ENCODE measurements at places on chromosomes 11 and 22.

GRCh38 chr11:9269492-9270013 is 4.4 kb upstream of the DENND5A start:
- no peak for DNase-seq

DNA sequence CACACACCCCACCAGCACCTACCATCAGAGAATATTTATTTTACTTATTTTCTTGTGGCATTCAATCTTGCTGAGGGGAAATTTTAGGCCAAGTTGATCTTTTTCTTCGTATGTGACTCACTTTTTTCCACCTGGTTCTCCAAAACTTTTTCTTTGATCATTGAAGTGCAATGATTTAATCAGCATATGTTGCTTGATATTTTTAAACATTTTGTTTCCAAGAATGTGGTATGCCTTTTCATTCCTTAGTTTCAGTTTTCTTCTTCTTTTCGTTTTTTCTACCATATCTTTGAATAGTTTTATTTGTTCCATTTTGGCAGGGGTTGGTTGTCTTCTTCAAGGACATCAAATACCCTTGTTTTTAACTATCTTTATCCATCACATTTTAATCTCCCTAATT is 28.6 kb downstream of the FANCF start:
- DNase-seq, result no peak

DNA sequence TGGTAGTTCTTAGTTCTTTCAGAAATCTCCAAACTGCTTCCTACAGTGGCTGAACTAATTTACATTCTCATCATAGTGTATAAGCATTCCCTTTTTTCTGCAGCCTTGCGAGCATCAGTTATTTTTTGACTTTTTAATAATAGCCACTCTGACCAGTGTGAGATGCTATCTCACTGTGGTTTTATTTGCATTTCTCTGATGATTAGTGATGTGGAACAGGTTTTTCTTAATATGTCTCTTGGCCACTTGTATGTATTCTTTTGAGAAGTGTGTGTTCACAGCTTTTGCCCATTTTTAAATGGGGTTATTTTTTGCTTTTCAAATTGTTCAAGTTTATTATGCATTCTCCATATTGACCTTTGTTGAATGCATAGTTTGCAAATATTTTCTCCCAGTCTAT is 459.3 kb downstream of the NTM start:
- DNase-seq, result no peak

- peak; percentile 55 for DNase-seq
Observed at GRCh38 chr22:31230871-31231621, 18.9 kb downstream of the LIMK2 start.

DNA sequence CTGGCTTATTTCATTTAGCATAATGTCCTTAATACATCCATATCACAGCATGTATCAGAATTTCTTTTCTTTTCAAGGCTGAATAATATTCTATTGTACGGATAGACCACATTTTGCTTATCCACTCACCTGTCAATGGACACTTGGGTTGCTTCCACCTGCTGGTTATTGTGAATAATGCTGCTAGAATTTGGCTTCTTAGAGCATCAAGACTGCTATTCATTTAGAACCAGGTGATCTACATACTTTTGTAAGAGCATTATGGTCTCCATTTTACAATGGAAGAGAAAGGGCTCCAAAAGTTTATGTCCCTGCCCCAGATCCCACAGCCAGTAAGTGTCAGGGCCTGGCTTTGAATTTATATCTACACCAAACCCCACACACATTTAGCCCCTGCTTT is 100.7 kb upstream of the CD82 start:
- DNase-seq, result peak; percentile 11

DNA sequence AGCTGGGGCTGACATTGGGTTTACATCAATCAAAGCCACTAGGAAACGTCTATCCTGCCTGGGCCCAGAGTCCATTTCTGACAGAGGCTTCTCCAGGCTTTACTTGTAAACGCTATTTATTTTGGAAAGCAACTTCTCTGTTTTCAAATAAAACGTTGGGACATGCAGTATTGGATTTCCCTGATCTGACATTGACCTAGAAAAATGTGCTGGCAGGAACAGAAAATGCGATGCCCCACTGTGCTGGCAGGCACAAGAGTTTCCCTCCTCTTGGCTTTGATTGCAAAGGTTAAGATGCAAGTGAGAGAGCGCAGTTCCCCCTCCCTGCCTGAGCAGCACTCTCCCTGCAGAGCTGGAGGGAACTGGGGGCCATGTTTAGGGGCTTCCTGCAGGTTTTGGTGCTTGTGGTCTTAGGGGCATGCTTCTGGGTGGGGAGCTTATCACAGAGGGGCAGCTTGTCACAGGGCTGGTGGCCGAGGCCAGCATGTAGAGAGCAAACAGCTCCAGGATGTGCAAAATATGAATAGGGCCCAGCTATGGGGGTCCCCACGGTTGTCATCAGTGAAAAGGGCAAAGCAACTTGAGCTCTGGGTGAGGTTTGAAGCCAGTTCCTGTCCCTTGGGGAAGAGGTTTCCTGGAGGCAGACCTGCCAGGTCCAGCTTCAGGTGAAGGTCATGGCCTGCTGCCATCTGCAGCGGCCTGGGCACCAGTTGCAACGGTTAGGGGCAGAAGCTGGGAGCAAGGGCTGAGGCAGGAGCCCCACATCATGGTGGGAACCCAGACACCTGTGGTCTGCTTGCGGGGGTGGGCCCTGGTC is 42.3 kb upstream of the DKK3 start:
- no peak for DNase-seq

- no peak for DNase-seq
Observed at GRCh38 chr11:96863520-96863919, 473.7 kb downstream of the JRKL start.

GRCh38 chr11:118923721-118924587 is 1.8 kb downstream of the BCL9L start:
- DNase-seq, result no peak

DNA sequence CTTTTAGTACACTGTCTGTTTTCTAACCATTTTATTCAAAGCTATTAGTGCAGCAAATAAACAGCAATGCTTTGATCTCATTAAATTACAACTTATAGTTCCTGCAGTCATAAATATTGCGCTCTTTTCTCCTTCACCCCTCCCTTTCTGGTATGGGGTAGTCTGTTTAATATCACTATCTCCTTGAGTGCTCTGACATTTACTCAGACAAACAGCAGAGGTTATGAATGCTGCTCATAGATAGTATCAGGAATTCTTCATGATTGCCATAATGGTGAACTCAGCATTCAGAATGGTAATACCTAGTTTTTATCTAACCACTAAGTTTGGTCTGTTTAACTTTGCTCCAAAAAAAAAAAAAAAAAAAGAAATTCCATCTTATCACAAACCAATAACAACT is 87.4 kb downstream of the EIF3M start:
- DNase-seq, result no peak

DNA sequence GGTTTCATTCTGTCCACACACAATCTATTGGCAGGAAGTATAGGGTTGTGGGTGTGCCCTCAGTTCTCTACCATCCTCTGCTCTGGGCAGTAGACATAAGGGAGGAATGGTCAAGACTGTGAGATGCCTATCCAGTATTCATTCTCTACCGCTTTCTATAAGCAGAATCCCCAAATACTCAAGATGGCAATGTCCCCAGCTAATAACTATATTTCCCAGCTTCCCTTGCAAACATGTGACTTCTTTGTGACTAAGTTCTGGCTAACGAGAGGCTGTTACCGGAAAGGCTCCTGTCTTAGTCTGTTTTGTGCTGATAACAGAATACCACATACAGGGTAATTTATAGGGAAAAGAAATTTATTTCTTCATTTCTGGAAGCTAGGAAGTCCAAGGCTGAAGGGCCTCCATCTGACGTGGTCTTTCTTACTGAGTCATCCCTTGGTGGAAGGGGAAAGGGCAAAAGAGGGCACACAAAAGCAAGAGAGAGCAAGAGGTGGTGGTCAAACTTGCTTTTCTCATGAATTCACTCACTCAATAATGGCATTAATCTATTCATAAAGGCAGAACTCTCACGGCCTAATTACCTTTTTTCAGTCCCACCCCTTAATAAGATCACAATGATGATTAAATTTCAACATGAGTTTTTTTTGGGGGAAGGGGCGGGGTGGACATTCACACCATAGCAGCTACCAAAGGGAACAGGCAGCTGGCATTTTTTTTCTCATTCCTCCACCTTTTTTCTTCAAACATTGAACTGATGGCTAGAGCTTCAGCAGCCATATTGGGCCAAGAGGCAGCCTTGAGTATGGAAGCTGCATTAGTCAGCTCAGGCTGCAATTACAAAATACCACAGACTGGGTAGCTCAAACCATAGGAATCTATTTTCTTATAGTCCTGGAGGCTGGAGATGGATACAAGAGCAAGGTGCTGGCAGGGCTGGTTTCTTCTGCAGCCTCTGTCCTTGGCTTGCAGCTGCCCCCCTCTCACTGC is 109.7 kb upstream of the OR9Q1 start:
- DNase-seq, result no peak

DNA sequence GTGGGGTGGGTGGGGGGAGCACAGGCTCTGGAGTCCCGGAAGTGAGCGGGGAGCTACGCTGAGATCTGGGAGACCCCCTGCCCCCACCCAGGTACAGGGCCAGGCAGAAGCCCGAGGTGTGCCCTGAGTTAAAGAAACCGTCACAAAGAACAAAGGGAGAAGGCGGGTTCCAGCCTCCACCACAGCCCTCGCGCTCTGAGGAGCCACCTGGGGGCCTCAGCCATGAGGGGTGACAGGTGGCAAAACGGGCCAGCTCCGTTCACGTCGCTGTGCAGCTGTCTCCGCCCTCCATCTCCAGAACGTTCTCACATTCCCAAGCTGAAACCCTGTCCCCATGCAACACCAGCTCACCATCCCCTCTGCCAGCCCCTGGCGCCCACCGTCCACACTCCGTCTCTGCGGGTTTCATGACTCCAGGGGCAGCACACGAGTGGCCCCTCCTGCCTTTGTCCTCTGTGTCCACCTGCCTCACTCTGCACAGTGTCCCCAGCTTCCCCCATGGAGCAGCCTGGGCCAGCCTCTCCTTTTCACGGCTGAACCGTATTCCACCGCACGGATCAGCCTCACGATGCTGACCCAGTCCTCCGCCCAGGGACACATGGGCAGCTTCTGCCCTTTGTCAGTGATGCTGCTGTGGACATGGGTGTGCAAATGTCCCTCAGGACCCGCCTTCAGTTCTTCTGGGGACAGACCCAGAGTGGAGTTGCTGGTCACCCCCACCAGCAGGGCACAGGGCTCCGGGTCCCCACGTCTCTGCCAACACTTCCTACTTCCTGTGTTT is 1.7 kb upstream of the MUC5B start:
- DNase-seq, result no peak

- DNase-seq, result no peak
Observed at GRCh38 chr11:122799406-122800105, 38.7 kb upstream of the CRTAM start.

DNA sequence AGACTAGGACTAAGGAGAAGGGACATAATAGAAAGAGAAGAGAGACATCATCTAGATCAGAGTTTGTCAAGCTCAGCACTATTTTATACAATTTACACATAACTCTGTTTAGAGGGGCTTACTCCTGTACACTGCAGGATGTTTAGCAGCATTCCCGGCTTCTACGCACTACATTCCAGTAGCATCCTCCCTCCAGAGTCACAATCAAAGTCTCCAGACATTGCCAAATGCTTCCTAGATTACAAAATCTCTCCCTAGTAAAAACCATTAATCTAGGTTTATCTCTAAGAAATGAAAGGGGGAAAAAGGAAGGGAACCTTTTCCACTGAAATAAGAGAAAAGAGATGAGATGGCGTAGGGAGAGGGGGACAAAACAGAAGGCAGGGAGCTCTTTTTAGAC is 4.0 kb downstream of the USP28 start:
- no peak for DNase-seq

- peak; percentile 70 for DNase-seq
Observed at GRCh38 chr11:120108154-120108784, 29.6 kb downstream of the TRIM29 start.

DNA sequence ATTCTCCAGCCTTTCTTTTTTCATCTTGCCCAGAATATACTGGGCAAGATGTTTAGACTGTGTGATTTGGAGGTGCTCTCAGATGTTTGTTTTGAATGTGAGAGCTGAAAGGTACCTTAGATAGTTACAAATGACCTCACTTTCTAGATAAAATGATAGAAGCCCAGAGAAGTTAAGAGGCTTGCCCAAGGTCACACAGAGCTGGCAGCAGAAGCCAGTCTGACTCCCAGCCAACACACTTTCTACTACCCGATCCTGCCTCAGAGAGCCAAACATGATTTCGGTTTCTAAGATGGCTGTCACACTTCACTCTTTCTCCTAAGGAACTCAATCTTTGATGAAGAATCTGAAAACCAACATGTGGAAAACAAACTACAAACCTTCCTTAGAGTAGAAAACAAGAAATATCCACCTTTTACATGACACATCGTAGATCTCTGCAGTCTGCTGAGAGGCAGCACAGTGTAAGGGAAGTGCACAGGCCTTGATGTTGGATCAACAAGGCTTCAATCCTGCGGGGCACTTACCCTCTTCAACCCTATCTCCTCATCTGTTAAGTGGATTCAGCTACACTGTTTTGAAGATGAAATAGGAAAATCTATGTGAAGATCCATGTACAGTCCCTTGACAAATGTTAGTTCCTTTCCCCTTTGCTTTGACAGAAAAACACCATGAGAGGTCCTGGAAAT is 58.6 kb downstream of the SYTL2 start:
- DNase-seq, result no peak

DNA sequence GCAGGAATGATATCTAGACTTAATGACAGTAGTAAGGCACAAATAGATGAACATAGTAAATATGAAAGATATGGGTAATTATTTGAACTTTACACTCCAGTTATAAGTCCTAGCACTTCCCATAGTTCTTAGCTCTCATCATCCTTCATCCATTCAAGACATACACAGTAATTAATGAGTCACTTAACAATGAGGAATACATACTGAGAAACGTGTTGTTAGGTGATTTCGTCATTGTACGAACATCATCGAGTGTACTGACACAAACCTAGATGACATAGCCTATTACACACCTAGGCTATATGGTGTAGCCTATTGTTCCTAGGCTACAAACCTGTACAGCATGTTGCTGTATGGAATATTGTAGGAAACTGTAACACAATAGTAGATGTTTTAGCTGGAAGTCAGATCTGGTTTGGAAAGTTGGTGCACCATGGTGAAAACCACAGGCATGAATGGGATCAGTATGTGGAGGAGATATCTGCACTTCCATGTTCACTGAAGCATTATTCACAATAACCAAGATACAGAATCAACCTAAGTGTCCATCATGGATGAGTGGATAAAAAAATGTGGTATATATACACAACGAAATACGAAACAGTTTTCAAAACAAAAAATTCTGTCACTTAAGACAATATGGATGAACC is 229.9 kb upstream of the PITPNB start:
- no peak for DNase-seq

All from NB4 (cell line).